H54 (cell line): ENCODE measurements at places on chromosomes 16 and 17.

DNA sequence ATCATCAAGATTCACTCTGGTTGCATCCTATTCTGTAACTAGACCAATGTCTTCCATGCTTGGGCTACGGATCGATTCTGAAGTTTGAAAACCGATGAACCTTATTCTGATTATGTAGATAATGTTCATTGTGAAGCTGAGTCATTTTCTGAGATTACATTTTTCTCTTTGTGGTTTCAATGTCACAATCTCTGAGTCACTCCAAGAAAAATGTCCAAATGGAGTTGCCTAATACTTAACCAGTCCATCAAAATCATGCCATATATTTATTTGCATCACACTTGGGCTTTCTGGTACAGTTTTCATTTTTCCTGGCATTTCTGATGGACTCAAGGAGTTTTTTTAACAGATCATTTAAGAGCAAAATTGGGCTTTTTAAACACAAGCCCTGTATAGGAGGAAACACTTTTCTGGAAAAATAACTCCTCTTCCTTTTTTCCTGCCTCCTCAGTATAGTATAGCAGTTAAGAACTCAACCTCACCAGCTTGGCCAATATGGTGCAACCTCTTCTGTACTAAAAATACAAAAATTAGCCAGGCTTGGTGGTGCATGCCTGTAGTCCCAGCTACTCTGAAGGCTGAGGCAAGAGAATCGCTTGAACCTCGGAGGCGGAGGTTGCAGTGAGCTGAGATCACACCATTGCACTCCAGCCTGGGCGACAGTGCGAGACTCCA lies 17.5 kb downstream of the CACNG3 start:
- no peak for DNase-seq

DNA sequence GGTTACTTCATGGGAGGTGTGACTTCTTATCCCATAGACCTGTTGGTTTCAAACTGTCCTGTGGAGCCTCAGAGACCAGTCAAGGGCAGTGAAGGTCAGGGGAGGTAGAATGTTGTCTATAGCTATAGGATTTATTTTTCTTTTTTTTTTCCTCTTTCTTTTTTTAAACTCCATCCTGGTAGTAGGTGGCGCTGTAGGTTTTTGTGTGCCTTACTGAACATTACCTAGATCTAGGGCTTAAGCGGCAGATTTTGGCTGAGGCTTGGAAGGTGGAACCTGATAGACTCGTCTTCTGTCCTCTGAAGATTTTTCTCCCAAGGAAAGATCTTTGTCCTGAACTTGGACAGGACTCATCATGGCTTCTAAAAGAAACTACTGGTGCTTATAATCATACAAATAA lies 8.2 kb upstream of the LASP1NB start:
- no peak for DNase-seq

GRCh38 chr16:80620736-80621605 lies 80.2 kb downstream of the DYNLRB2 start:
- no peak for DNase-seq

DNA sequence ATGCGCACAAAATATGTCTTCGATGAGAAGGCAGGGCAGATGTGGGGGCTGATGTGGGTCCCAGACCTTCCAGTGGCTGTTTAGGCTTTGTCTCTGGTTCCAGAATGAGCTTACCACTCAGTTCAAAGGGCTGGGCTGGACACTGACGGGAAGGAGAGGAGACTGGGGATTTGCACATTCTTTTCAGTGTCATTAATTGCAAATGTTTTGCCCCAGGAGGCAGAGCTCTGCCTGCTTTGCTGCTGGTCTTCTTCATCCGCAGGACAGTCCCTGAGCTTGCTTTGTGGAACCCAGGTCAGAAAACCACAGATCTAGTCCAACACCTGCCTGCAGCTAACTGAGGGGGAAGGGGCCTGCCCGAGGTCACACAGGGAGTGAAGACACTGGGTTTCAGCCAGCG lies 20.9 kb downstream of the KCNG4 start:
- no peak for DNase-seq

DNA sequence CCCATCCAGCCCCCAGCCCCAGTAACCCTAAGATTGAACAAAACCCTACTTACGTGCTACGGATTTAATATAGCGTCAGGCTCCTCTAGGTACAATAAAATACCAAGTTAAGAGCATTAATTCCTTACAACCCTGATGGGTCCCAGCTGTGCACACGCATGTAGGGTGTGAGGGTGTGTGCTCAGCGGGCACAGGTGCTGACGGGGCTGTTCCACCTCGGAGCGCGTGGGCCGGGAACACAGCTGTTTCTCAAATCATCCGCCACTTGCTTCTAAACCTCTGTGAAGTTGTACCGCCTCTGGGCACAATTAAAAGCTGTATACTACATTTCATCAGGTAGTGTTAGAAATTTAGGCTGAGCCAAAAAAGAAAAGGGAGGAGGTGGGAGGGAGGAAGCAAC lies 478.6 kb downstream of the MAF start:
- no peak for DNase-seq

- no peak for DNase-seq
These were observed 143.0 kb upstream of the NOL11 start for GRCh38 chr17:67574658-67575293.

DNA sequence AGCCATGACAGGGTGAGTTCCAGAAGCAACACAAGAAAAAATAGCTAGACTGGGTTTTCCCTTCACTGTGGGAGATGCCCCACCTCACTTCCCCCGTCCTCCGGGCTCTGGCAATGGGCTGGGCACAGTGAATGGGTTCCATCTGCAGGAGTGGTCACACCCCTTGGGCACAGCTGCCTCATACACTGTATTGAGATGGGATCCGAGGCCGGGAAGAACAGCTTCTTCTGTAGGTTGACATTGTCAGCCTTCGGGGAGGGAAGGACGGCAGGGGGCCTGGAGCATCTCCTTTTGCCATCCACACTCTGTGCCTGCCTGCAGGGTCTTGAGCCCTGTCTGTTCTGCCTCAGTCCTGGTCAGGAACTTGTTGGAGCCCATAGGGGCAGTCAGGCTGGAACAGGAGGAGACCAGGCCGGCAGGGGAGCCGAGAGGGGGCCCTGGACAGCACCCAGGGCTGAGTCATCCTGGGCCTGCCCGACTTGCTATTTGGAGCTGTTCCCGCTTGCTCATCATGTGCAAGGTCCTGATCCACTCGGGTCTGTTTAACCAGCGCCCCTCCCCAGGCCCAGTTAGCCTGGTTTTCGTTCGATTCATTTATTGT lies 286.7 kb downstream of the SEC14L1 start:
- DNase-seq = peak; percentile 78

DNA sequence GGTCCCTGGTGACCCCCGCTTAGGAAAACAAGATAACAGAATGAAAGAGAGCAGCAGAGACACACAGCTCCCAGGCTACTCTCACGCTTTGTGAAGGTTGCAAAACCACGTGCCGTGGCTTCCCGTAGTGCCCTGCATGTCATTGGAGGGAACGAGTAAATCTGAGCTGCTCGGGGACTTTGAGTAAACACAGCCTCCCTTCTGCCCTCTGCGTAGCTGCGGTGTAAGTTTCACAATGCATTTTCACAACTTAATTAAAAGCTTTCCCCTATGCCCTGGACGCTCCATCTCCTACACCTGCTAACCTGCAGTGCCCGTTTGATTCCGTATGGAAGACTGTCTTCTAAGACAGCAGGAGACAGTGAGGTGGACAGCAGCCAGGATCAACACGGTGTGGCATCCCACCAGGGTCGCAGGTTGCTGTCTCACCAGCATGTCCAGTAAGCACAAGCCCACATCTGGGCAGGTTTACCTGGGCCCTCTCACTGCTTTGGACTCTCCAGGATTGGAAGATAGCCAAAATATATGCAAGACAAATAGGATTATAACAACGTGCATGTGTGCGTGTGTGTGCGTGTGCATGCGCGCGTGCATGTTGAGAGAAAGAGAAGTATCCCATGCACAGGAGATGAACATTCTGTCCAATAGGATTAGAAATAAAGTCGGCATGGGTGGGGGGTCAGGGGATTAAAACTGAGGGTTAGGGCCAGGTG lies 116.4 kb upstream of the RCVRN start:
- no peak for DNase-seq

- DNase-seq = no peak
These were observed 154.0 kb downstream of the ZNF423 start for GRCh38 chr16:49701789-49702494.

GRCh38 chr16:58333985-58334384 lies 39.2 kb upstream of the PRSS54 start:
- DNase-seq = no peak

DNA sequence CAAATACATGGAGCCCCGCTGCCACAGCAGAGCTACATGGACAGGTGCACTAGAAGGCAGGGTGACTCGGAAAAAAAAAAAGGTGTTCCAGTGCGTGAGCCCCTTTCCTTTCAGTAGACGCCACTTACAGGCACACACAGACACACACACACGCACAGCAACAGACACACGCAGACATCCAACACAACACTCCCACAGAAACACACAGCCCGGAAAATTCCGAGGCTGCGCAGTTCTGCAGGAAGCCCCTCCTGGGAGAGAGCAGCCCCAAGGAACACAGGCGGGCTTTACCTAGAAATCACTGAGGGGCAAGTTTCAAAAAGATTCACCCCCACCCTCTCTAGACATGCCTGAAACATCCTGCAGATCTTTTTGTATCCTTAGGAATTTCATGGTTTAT lies 136.0 kb upstream of the WSB1 start:
- DNase-seq = no peak

GRCh38 chr17:3962217-3962964 lies 1.8 kb downstream of the ATP2A3 start:
- no peak for DNase-seq

GRCh38 chr17:32323811-32324491 lies 18.0 kb downstream of the C17orf75 start:
- DNase-seq = peak; percentile 53

DNA sequence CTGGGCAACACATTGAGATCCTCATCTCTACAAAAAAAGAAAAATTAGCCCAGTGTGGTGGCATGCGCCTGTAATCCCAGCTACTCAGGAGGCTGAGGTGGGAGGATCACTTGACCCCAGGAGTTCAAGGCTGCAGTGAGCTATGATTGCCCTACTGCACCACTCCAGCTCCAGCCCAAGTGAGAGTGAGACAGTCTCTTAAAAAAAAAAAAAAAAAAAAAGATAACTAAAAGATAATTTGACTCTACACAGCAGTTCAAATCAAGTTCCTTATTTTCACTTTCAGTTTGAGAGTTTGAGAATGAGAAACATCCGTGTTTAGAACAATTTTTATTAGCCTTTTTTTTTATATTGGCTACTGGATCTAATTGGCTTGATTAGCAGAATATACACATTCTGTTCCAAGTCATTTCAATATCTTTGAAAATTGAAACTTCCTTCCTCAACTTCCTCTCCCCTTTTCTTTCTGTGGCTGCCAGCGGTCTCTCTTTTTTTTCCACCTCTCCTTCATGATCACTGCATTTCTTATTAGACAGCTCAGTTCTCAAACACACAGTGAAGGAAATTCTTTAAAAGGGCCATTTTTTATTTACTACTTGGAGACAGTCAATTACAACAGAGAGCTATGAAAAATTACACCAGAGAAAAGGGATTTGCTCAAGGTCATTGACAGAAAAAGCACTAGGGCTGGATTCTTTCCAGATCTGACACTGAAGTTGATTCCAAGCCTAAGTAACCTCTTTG lies 4.5 kb upstream of the ACSF2 start:
- no peak for DNase-seq

GRCh38 chr17:61309362-61310256 lies 90.0 kb upstream of the TBX2 start:
- DNase-seq = peak; percentile 44

- DNase-seq = no peak
These were observed 29.3 kb upstream of the RBL2 start for GRCh38 chr16:53404959-53405358.

- no peak for DNase-seq
These were observed 46.8 kb downstream of the IL21R start for GRCh38 chr16:27448532-27449433.

- DNase-seq = no peak
These were observed 18.2 kb upstream of the RSL1D1 start for GRCh38 chr16:11869353-11870228.

- DNase-seq = no peak
These were observed 61.9 kb downstream of the BANP start for GRCh38 chr16:88013091-88013609.

GRCh38 chr16:50584033-50584722 lies 36.0 kb downstream of the NKD1 start:
- DNase-seq = no peak

DNA sequence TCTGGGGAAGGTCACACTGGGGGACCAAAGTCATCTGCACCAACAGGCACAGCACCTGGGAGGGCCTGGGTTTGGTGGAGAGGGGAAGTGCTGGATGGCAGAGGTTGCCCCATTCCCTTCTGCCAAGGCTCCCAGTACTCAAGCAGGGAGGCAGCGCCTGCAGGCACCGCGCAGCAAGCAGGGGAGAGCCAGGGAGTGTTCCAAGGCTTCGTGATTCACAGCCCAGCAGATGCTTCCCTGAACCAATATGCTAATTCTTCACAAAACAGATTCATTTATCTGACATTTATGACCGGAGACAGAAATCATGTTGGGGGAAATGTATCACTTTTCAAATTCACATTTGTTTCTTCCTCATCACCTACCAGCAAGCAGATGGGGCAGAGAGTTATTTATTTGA lies 13.4 kb upstream of the CDH5 start:
- DNase-seq = no peak

DNA sequence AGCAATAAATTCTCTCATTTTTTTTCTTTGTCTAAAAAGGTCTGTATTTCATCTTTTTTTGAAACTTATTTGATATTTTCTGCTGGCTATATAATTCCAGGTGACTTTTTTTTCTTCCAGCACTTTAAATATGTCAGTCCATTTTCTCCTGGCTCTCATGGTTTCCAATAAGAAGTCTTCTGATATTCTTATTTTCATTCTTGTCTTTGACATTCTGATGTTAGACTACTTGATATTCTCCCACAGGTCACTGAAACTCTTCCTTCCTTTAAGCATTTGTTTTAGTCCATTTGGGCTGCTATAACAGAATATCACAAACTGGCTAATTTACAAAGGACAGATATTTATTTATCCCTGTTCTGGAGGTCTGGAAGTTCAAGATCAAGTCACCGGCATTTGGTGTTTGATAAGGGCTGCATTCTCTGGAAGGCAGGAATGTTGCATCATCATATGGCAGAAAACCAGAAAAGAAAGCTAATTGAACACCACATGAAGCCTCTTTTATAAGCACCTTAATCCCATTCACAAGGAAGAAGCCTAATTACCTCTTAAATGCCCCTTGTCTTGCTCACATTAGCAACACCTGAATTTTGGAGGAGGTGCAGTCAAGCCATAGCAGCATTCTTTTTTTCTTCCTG lies 242.1 kb upstream of the TNRC6C start:
- no peak for DNase-seq
